Activated T-cell treated with anti-CD3 and anti-CD28 coated beads, Interleukin-2, amount 50 U/mL, for 72 hours (primary cell): ENCODE measurements at places on chromosomes 7 and 10. TPM values are rescaled to one million over a fixed set of nuclear protein-coding genes. Genes with fewer than 3 reads are reported as not detected.

ECHDC3 gene
- total RNA-seq, result 4.2 TPM

TAS2R39 gene
- total RNA-seq, result not detected

ERVW-1 gene
- total RNA-seq, result not detected

- no peak for DNase-seq
- H3K36me3 ChIP-seq, result no peaks in the 10 kb centered on the region
- H3K4me3 ChIP-seq, result no peak overlapping the region
- no peak overlapping the region for H3K27ac ChIP-seq
Measured at GRCh38 chr10:14243221-14243620, 87.5 kb downstream of the FRMD4A start.

DNA sequence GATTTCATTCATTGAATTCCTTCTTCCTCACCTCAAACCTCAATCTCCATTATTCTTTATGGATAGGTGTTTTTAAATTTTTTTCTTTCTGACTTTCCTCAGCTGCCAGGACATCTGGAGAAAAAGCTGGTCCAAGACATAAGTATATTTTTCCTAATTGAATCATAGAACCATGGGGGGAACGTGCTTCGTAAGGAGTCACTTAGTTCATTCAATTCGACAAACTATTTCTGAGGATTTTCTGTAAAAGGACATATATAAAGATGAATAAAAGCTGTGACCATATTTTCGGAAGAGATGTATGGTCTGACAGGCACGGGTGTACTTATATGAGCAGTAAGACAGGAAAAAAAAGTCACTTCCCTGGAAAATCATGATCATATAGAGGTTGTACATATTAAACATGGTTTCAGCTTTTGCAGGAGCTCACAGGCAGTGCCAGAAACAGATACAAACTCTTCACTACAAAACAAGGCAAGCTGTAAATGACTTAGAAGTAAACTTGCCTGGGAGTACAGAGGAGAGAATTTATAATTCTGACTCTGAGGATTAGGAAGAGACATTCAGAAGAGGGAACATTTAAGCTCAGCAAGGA, 88.2 kb upstream of the EGR2 start:
- peaks cover 12% of the 10 kb centered on the region for H3K4me1 ChIP-seq
- no peak for DNase-seq
- peak overlapping the region; percentile 24 for H3K4me3 ChIP-seq
- peaks cover 51% of the 10 kb centered on the region for H3K27me3 ChIP-seq
- H3K36me3 ChIP-seq, result no peaks in the 10 kb centered on the region
- H3K27ac ChIP-seq, result no peak overlapping the region

DNA sequence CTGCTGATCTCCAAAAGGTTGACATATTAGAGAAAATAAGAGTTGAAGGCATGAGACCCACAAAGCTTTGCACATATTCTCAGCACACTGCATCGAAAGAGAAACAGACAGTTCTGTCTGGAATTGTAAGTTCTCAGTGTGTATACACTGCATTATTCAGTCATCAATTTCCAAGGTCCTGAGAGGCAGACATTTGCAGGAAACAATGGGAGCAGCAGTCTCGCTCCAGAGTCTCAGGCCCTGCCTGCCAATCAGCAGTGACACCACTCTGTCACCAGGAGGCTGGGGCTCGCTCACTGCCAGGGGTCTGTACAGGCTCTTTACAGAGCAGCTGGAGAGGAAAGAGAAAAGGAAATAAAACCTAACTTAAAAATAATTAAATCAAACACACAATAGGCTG, 36.3 kb downstream of the JAZF1 start:
- DNase-seq, result no peak
- peaks cover 19% of the 10 kb centered on the region for H3K4me1 ChIP-seq
- no peak overlapping the region for H3K27ac ChIP-seq
- H3K4me3 ChIP-seq, result no peak overlapping the region

KIF11 gene
- 56.7 TPM for total RNA-seq

DNA sequence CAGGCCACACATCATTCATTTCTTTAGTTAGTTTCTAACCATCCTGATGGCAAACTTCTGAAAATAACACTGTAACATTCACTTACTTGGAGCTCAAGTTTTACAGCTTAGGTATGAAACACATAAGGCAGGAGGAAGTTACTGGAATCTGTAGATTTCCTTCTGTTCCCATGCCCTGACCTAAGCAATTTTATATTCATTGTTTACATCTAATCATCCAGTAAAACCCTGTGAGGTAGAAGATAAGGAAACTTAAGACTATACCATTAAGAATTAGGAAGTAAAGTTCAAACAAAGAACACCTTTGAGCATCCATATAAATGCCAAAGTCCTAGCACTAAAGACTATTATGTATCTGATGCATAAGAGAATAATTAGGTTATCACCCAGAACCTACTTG, 19.5 kb downstream of the RALA start:
- no peaks in the 10 kb centered on the region for H3K27me3 ChIP-seq
- H3K4me1 ChIP-seq, result peaks cover 67% of the 10 kb centered on the region
- no peaks in the 10 kb centered on the region for H3K36me3 ChIP-seq
- H3K4me3 ChIP-seq, result no peak overlapping the region

GRCh38 chr7:1028775-1029636, 15.3 kb upstream of the GPR146 start:
- peak; percentile 75 for DNase-seq
- peaks cover 27% of the 10 kb centered on the region for H3K4me1 ChIP-seq
- H3K27me3 ChIP-seq, result no peaks in the 10 kb centered on the region
- H3K27ac ChIP-seq, result peak overlapping the region; percentile 33

- no peak for DNase-seq
- no peaks in the 10 kb centered on the region for H3K36me3 ChIP-seq
- no peaks in the 10 kb centered on the region for H3K27me3 ChIP-seq
- no peak overlapping the region for H3K27ac ChIP-seq
- H3K4me1 ChIP-seq, result no peaks in the 10 kb centered on the region
- no peak overlapping the region for H3K4me3 ChIP-seq
Measured at GRCh38 chr7:126608339-126608776, 644.4 kb downstream of the GRM8 start.

- no peak for DNase-seq
- H3K36me3 ChIP-seq, result peaks cover 7% of the 10 kb centered on the region
- peaks cover 89% of the 10 kb centered on the region for H3K4me1 ChIP-seq
Measured at GRCh38 chr7:92749327-92749755, 87.0 kb downstream of the CDK6 start.
